Activated T-cell treated with anti-CD3 and anti-CD28 coated beads for 1 hour (primary cell): ENCODE measurements at places on chromosomes 3 and 15.

GRCh38 chr3:159668990-159669476 is 319.6 kb upstream of the IL12A start:
- DNase-seq = no peak

- DNase-seq = peak; percentile 32
Observed at GRCh38 chr3:51681453-51681852, 10.4 kb downstream of the TEX264 start.

DNA sequence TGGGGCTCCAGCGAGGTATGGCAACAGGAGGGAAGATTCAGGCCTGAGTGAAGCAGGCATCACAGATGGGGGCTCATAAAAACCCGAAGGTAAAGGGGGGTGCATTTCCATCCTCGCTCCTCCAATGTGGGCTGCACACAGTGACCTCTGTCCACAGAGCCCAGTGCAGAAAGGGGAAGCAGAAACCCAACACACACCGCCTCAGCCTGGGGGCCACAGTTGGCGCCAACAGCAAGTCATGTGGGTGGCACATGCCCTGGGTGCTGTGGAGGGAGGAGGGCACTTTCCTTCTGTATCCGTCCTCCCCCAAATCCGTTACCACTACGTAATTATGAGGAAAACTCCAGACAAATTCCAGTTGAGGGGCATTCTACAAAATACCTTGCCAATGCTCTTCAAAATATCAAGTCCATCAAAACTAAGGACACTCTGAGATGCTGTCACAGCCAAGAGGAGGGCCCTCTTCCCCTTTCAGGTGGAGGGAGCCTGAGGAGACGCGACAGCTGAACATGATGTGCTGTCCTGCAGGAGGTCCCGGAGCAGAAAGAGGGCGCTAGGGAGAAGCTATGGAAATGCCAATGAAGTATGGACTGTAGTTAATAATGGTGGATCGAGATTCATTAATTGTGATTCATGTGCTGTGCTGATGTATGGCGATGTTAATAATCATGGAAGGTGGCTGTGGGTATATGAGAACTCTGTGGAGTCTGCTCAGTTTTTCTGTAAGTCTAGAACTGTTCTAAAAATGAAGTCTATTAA is 16.4 kb downstream of the APBA2 start:
- DNase-seq = no peak

- DNase-seq = no peak
Observed at GRCh38 chr3:159340877-159341500, 539.1 kb downstream of the MFSD1 start.

GRCh38 chr3:74357881-74358280 is 256.6 kb downstream of the CNTN3 start:
- no peak for DNase-seq

DNA sequence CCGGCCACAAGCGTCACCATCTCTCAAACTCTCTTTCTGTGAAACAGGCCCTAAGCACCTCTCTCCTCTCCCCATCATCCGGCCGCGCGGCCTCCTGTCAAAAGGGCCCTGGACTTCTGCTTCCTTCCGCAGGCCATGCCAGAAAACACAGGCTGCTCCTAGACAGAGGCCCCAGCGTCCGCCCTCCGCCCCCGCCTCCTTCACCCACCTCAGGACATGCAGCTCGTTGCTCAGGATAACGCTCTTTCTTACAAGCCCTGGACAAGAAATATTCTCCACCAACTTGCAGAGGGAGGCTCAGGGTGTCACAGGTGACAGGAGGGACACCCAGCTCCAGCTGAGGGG is 212.0 kb downstream of the XXYLT1 start:
- no peak for DNase-seq

- DNase-seq = no peak
Observed at GRCh38 chr3:71050538-71051258, 532.8 kb downstream of the FOXP1 start.

- DNase-seq = no peak
Observed at GRCh38 chr15:31544361-31544760, 217.7 kb downstream of the KLF13 start.

DNA sequence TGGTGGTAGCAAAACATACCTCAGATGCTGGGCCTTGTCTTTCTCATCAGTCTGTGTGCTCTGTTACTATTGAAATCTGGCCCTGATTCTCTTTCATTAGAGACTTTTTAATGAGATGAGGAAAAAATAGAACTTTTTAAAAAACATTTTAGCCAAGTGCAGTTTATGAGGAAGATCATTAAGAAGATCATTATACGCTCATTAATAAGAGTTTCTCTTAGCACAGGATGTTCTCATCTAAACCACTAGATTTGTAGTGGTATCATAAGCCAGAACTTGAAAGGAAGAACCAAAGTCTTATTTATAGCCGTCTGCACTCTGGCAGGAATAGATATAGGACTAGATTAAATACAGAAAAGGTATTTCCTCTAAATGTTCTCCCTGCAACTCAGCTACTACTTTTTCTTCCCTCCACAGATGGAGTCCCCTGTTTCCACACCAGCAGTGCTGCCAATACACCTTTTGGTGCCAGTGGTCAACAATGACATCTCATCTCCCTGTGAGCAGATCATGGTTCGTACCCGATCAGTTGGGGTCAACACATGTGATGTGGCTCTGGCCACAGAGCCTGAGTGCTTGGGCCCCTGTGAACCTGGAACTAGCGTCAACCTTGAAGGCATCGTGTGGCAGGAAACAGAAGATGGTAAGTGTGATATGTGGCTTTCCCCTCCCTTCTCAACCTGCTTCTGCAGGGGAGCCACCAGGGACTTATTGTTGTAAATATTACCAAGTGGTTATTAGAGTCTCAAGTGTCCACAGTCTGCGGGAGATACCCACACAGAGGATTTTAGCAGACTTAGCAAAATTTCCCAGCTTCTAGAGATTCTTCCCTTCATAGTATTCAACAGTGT is 152.8 kb downstream of the RBPMS2 start:
- peak; percentile 17 for DNase-seq

- no peak for DNase-seq
Observed at GRCh38 chr3:11552289-11553264, 91.1 kb downstream of the VGLL4 start.

DNA sequence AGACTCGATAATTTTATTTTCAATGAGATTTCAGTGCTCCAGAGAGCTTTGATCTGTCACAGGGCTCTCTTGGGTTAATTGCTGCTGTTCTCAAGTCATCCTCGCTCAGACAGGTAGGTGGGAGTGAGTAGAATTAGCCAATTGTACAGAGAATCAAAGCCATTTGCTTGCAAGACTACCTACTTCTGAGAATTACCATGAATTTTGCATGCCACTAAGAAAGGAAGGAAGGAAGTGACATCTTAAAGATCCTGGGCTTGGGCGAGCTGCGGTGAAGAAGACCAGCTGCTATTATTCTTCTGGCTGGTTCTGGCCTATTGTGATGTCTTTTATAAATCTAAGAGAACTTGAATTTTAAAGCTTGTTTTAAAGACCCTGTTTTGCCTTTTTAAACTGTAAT is 154.1 kb upstream of the LPP start:
- DNase-seq = no peak

DNA sequence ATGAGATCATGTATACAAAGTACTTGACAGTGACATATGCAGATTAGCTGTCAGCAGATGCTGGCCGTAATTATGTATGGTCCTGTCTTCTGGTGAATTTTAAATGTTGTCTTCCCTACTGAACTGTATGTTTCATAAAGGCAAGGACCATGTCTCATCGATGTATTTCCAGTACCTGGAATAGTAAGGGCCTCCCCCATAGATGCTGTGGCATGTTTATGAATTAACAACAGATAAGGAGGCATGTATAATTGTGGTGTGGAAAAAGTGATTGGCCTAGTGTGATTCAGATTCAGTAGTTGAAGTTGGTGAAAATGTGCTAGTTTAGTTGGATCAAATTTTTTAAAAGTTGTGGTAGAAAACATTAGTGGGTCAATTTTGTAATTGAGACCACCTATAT is 202.7 kb upstream of the SLC2A2 start:
- DNase-seq = no peak

DNA sequence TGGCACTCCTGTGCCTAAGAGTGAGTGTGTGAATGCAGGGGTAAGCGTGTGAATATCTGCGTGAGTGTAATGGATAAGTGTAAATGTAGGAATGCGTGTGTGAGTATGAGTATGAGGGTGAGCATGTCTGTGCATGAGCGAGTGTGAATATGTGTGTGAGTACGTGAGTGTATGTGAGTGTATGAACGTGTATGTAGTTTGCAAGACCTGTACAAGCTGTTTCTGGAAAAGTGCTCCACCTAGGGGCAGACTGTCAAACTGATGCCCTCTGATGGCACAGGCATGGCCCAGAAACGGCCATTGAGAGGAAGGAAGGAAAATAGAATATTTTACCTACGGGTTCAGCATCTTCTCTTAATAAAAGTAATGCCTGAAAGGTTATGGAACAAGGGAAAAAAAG is 24.4 kb upstream of the FRMD4B start:
- peak; percentile 47 for DNase-seq

DNA sequence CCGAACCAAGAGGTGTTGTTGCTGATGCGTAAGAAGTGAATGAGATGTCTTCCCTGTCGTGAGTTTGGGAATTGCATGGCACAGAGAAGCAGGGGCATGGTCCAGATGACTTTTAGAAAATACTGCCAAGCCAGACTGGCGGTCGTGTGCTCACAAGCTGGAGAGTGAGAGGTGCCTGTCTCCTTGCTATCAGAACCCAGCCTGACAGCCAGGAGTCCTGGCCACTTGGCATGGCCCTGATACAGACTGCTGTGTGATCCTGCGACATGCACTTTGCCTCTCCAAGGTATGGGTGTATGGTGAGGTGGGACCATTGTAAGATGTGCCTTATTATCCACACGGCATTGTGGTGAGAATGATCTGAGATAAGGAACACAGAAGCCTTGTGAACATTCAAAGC is 93.0 kb downstream of the SMAD3 start:
- DNase-seq = no peak

- no peak for DNase-seq
Observed at GRCh38 chr3:108527109-108527508, 16.7 kb upstream of the MYH15 start.

DNA sequence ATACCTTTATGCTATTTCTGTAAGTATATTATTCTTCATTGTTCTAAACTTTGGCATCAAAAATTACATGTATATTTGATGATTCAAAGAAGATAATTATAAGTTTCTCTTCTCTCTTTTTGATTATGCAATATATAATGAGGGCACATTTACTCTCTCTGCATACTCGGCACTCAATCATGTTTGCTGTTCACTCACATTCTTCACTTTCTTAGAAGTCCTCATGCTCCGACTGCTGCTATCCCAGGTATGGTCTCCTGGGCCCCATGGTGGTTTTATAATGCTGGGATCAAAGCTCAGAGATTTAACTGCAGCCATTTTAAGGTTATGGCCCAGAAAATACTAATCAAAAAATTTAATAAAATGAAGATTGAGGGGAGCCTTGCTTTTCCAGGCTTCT is 529.7 kb upstream of the IL12A start:
- no peak for DNase-seq

GRCh38 chr15:77027697-77028450 is 32.9 kb downstream of the PSTPIP1 start:
- no peak for DNase-seq

GRCh38 chr15:33844186-33844585 is 124.1 kb upstream of the CHRM5 start:
- DNase-seq = no peak

DNA sequence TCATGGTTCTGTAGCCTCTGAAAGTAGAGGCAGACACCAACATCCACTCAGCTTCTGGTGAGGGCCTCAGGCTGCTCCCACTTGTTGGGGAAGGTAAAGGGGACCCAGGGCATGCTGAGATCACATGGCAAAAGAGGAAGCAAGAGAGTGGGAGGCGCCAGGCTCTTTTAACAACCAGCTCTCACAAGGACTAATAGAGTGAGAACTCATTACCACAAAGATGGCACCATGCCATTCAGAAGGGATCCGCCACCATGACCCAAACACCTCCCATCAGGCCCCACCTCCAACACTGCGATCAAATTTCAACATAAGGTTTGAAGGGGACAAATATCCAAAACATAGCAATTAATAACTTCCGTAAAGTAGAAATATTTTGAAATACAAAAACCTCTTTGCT is 192.3 kb downstream of the OCA2 start:
- no peak for DNase-seq

GRCh38 chr15:79364571-79365240 is 53.8 kb downstream of the TMED3 start:
- DNase-seq = no peak

DNA sequence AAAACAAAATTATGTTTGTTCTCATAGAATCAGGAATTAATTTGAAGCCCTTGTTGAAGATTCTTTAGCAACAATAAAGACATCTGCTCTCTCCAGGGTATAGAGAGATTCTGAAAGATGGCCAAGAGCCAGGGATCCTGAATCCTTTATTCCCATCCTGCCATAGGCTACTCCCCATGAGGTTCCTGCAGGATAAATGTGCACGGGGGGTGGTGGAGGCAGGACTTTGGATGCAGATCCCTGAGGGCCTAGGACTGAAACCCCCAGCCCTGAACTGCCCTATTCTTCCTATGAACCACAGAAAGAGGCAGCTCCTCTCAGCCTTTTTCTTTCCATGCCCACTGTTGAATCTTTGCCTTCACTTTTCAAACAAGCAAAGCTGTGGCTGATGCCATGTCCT is 17.1 kb downstream of the TMEM108 start:
- DNase-seq = no peak

DNA sequence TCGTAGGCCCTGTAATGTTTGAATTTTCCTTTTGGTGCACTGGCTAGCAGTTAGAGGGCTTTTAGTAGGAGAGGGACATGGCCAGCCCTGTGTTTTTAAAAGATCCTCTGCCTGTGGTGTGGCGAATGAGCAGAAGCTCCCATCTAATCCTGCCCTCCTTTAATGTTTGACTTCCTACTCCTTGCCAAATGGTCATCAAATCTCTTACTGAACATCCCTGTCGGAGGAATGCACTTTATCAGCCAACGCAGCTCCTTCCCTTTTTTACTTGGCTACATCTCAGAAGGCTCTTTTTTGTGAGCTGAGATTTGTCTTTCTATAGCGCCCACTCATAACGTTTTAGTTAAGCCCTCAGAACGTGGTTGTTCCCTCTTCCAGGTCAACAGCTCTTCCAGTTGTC is 44.8 kb downstream of the MAP2K5 start:
- no peak for DNase-seq

DNA sequence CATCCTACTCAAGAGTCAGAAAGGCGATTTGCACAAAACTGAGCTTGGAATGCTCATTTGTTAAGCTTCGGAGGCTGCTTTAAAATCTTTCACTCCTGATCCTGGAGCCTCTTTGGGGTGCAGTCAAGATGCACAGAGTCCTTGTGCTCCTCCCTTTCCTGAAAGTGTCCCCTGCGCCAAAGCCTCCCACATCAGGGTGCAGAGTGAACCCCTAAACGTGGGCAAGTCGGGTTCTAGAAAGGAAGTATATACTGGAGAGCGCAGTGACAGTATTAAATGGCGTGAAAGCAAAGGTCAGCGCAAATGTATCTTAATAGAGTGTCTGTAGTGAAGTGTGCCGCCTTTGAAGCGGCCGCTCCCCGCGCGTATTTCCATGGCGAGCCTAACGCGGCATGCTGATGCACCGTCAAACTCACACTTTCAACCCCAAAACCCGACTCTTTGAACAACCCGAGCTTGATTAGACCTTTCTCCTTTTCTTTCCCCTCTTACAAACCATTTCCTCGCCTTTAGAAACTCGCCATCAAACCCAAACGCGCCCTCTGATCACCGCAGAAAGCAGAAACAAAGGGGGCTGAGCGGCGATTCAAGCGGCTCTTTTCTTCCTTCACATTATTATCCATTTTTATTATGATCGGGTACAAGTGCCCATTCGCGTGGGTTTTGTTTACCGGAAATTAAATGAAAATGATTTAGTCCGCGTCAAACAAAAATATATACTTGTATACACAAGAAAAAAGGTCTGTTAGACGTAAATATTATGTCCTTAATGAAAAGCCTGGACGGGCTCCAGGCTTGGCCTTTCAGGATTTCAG is 18.3 kb downstream of the ZIC4 start:
- no peak for DNase-seq
